Activated CD4-positive, CD25-positive, alpha-beta regulatory T cell treated with anti-CD3 and anti-CD28 coated beads, Interleukin-2, amount 50 U/mL, for 72 hours (primary cell): ENCODE measurements at places on chromosomes 5 and 9.

GRCh38 chr5:181261320-181262049 lies 542 bp upstream of the TRIM52 start:
- peak; percentile 80 for DNase-seq

GRCh38 chr9:116990592-116990991 lies 303.5 kb downstream of the TRIM32 start:
- no peak for DNase-seq

DNA sequence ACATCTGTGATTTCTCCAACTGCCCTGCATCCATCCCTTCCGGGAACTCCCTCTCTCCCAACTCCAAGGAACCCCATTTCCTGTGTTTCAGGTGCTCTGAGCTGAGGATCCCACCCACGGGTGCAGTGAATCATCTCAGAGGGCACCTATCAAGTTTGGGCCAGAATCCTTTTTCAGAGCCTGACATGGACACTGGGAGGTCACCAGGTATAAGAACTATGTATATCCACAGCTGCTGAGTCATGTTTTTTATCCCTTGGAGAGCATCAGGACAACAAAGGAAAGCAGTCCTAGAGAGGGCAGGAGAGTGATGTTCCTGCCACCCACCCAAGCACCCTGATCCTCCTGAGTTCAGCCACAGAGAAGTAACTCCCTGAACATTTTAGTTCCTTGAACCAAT lies 3.8 kb downstream of the MED27 start:
- DNase-seq = no peak

DNA sequence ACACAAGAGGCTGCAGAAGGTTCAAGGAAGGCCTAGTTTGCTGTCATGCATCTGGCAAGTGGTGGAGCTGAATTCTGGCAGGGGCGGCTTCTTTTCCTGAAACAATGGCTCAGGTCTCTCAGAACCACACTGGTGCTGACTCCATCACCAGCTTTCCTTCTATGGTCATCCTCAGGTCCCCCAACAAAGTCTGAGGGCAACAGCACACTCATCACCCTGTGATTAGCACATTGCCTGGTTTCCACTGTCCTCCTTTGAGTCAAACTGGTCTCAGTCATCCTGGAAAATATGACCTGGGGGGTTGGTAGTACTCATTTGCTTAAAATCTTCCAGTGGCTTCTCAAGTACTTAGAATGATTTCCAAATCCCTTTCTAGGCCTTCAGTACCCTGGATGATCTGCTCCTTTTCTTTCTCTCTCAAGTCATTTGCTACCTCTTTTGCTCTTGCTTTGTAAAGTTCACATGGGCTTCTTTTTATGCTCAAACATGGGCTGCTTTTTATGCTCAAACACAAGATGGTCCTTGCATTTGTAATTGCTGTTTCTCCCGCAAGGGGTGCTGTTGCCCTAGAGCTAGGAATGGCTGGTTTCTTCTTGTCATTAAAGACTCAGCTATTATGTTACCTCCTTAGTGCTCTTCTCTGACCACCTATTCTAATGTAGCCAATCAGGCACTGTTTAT lies 144.9 kb downstream of the ALDH1A1 start:
- no peak for DNase-seq

DNA sequence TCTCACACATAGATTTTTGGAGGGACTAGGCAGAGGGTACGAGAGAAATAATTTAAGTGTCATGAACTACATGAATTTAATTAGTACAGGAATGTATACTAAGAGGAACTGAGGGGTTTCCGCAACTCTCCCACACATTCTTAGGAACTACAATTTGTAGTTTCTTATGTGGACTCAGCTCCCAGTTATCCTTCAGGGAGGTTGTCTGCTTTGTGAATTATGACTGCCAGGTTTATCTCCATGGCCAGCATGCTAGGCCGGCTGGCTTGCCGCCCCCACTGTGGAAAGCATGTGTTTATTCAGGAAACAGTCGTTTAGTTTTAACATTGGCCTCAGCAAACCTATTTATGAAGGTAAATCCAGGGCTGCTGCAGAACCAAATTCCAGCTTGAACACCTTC lies 415.0 kb downstream of the KCTD16 start:
- no peak for DNase-seq

DNA sequence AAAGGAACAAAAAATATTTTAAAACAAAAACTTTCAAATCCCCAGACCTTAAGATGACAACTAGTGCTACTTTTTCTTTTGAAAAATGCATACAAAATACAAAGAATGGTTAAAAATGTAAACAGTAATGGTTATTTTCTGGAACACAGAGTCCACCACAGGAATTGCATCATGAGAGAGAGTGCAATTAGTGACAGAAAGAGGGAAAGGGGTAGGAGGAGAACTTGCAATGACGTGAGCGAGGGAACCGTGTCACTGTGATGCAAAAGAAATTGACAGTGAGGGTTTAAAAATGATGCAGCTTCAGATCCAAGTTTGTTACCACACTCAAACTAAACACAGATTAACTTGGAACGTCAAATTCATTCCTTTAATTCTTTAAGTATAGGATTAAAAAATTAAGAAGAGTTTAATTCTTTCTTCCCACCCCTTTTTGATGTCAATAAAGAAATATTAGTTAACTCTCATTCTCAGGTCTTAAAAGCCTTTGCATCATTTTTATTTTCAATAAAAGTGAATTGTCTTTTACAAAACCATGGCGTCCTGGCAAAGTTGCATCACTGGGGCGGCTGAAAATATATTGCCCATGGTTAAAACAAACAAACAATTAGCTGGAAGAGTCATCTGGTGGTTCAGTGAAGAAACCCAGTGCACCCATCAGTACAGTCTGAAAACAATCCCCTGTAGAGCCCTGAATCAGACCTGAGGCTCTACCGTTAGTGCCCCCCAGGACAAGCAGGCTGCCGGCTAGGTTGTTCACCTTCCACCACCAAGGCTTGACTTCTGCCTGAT lies 39.5 kb downstream of the MACROH2A1 start:
- DNase-seq = no peak

DNA sequence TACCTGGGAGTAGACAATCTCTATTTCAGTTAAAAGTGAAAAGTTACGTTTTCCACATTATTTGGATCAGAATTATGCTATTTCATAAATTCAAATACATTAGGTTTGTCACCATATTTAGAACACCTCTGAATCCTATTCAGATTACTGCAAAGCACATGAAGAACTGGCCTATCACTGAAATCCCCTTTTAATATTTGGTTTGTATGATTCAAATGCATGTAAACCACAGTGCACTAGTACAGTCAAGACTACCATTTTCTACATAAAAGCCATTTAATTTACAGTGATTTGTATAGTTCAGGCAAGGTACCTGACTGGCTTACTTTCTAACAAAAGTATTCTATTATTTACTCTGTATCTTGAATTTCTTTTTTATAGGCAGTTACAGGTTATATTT lies 212.5 kb downstream of the MEF2C start:
- DNase-seq = no peak

- DNase-seq = no peak
Observed at GRCh38 chr5:17190799-17191391, 26.5 kb upstream of the BASP1 start.

GRCh38 chr5:110338341-110339083 lies 388.0 kb downstream of the TMEM232 start:
- DNase-seq = no peak
